GM06990 (cell line): ENCODE measurements at places on chromosomes 13 and 19.

- DNase-seq, result no peak
Observed at GRCh38 chr13:43546251-43546650, 240.5 kb downstream of the ENOX1 start.

DNA sequence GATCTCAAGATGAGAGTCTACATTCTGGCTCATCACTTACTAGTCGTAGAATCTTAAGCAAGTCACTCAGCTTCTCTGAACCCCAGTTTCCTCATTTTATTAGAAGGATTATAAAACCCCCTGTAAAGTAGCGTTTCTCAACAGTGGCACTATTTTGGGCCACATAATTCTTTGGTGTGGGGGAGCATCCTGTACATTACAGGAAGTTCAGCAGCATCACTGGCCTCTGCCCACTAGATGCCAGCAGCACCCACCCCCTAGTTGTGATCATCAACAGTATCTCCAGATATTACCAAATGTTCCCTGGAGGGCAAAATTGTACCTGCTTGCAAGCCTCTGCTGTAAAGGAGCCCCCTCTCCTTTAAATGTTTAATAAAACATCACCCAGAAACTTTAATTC, 22.6 kb downstream of the STARD13 start:
- DNase-seq, result no peak

DNA sequence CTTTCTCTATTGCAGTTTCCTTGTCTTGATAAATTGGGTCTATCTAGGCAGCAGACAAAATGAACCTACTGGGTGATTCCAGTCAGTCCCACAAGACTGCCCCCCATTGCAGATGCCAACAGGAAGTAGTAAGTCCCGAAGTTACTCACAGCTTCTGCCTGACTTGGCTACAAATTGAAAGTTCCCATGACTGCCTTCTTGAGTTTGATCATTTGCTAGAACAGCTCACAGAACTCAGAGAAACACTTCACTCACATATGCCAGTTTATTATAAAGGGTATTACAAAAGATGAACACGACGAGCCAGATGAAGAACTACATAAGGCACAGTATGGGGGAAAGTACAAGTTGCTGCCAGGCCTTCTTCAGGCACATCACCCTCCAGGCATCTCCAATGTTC, 50.0 kb downstream of the TEX26 start:
- DNase-seq, result no peak

DNA sequence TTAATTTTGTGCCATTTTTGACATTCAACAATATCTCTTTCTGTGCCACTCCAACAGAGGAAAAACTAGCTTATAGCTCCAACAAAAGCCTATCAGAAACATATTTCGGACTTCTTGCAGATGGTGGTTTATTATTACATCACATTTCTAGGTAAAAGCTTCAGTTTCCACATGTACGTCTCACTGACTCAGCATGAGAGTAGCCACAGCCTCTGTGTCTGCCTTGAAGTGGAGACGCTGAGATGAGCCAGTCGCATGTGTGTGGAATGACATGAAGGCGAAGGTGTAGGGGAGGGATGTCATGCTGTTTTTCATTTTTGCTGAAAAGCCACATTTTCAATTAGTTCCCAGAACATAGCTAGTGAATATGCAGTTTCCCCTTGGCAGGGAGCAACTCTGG, 598.6 kb downstream of the EFNB2 start:
- DNase-seq, result no peak

DNA sequence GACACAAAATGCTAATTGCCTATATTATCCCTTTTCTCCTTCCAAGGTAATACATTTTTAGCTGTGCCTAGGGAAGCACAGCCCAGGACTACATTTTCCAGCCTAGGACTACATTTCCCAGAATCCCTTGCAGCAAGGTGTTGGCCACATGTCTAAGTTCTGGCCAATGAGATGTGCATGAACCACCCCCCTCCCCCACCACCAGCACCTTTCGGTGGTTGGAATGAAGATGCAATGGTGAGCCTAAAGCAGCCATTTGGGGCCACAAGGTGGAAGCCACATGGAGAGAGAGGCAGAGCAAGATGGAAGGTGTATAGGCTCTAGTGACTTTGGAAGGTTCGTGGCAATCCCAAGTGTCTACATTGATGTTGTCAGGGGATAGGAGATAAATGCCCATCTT, 16.2 kb downstream of the UNC13A start:
- DNase-seq, result no peak

- DNase-seq, result peak; percentile 50
Observed at GRCh38 chr19:13095393-13095784, 7.3 kb downstream of the LYL1 start.

DNA sequence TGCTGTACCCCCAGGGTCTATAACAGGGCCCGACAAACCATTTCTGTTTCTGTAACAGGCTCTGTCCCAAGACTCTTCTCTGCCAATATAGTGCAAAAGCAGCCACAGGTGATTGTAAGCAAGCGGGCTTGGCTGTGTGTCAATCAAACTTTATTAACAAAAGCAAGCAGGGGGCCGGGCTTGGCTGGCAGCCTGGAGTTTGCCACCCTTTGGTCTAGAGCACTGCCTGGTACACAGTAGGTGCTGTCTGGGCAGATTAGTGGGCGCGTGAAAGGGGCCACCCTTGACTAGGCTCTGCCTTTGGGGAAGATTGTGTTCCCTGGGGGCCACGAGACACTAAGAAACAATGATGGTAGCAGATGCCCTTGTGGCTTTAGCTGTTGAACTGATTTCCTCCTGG, 27.4 kb downstream of the CCL25 start:
- DNase-seq, result no peak

DNA sequence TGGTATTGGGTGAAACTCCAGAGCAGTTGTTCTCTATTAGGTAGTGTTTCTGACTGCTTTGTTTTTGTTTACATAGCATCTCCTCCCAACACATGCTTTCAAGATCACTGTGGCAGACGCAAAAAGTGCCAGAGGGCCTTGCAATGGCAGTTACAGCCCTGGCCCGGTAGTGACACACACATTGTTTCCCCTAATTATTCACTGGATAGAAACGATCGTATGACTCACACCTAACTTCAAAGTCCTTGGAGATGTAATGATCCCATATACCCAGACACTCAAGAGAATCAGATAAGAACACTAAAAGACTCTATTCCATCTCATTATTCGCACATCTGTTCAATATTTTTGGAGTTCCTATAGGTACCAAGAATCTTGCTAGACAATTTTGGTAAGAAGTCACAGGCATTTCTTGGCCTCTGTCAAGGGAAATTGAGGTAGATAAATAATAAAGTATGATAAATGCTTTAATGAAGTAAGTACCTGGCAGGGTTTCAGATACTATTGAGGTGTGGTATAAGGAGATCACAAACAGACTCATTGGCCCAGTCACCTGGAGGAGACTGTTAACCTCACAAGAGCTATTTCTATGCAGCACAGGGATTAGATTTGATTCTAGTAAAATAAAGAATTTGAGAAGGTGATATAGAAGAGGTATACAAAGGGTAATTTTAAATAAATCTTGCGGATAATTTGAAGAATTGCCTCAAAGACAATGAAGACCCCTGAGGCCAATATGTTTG, 485.3 kb downstream of the SLITRK6 start:
- no peak for DNase-seq

- DNase-seq, result no peak
Observed at GRCh38 chr13:114089751-114090400, 42.5 kb downstream of the RASA3 start.

- no peak for DNase-seq
Observed at GRCh38 chr19:43664018-43664417, 6.0 kb downstream of the PLAUR start.
